CD4-positive, CD25-positive, alpha-beta regulatory T cell (primary cell): ENCODE measurements at places on chromosomes 6 and 20.

DNA sequence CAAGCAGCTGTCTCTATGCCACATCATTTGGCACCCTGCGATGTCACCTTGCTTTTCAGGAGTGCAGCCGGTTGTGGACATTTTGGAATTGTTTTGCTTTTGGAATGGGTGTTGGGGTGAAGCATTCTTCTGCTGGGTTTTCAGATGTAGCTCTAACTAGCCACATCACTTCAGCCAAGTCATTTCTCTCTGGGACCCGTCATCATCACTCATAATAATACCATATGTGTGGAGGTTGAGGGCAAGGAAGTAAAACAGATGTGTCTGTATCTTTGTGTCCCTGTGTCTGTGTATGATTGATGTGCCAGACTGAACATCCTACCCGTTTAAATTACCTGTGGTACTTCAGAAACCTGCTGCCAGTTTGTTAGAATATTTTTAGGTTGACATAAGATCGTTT, 49.5 kb upstream of the TULP4 start:
- DNase-seq: no peak

DNA sequence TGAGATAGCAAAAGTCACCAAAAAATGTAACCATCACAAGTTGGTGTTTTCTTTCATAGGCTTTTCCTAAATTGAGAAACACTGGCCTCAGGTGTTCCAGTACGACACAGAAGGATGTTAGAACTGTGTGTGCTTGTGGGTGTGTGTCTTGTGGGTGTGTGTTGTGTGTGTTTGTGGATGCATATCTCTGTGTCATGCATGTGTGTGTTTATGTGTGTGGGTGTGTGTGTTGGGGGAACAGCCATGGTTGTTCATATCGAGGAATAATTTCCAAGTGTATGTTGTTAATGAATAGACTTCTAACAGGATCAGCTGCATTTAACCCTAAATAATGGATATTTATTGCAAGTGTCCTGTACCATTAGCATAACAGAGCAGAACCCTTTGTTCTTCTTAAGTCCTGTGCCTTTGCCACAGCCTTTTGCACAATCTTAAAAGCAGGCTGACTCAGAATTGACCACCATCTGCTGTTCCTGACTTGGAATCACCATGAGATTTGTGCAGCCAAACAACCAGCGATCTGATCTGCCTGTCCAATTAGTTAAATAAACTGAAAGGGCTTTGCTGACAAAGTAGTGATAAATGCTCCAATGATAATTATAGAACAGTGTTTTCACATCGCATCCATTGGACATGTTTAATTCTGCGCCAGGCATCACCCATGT, 7.6 kb downstream of the CD93 start:
- no peak for DNase-seq

- no peak for DNase-seq
Measured at GRCh38 chr6:90435207-90435899, 138.7 kb upstream of the BACH2 start.

DNA sequence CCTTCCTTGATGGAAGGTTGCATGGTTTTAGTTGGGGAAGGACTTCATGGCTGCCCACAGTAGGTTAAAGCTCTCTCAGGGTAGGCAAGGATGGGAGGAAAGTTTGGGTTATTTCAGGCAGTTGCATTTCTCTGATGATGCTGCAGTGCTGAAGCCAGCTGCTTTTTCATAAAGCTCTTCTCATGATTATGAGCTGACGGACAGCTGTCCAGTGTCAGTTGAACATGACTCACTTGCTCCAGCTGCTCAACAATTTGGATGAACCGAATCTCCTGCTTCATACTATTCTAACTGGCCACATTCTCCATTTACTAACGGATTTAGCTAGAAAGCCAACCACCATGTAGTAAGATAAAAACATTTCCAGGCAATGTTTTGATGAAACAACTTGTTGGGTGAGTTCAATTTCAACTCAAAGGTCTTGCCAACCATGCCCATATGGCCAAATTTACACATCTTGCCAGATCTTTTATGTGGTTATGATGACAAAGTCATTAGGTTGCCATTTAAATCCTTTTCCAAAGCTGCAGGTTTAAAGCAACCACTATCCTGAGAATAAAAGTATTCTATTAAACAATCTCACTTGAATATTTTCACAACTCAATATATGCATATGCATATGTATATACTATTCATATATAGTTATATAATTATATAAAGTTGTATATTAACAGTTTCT, 125.9 kb downstream of the HS3ST5 start:
- DNase-seq: no peak

DNA sequence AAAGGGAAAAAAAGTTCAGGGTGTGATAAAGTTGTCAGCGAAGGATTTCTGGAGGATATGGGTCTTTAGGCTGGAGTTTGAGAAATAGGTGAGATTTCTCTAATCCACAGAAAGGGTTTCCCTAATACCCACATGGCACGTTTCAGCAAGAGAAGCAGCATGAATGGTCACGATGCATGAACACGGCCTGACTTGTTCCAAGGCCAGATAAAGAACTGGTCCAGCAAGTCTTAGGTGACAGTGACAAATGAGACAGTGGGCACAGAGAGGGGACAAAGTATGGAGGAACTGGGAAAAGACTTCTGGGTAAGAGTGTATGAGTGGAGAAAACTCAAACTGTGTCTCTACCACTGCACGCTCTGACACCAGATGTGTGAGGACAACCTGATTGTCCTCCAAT, 262.0 kb upstream of the FOXQ1 start:
- DNase-seq: no peak
